ENCODE measurements at places on chromosomes 2 and 18.
A peak's percentile ranks its signal among the peaks of the same experiment; 100 is the strongest.

DNA sequence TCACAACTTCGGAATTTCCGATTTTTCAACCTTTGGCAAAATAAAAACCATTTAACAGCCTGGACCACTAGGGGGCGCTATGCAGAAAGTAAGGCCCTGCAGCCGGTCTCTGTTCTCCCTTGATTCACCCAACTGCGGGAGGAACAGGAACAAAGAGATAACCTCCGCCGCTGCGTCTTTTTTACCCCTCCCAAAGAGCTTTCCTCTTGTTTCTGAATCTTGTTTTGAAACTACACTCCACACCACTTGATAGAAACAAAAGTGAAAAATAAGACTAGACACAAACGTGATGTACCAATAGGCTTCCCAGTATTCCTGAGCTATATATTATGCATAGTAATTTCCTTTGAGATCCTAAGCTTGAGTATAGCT lies 231.2 kb downstream of the MYO3B start:
- peak; percentile 71 for DNase-seq

GRCh38 chr2:186349508-186349907 lies 136.6 kb upstream of the ZC3H15 start:
- DNase-seq, result no peak

- DNase-seq, result no peak
Measured at GRCh38 chr18:41022484-41022883, 932.5 kb upstream of the PIK3C3 start.

DNA sequence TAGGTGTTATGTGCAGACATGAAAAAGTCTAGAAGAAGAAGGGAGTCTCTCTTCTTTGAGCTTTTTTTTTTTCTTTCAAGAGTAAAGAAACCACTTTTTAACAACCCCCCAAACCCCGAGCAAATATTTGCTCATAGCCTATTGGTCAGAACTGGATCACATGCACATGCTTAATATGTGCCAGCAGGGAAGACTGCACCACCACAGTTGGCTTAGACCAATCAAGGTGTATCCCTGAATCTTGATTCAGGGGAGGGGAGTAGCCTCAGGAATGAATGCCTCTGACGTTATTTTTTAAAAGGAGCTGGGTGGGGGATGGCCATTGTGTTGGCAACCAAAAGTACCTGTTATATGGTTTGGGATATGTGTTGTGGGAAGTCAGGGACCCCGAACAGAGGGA lies 171.4 kb upstream of the NABP1 start:
- DNase-seq, result no peak

- no peak for DNase-seq
Measured at GRCh38 chr2:71823526-71823925, 324.1 kb downstream of the CYP26B1 start.

DNA sequence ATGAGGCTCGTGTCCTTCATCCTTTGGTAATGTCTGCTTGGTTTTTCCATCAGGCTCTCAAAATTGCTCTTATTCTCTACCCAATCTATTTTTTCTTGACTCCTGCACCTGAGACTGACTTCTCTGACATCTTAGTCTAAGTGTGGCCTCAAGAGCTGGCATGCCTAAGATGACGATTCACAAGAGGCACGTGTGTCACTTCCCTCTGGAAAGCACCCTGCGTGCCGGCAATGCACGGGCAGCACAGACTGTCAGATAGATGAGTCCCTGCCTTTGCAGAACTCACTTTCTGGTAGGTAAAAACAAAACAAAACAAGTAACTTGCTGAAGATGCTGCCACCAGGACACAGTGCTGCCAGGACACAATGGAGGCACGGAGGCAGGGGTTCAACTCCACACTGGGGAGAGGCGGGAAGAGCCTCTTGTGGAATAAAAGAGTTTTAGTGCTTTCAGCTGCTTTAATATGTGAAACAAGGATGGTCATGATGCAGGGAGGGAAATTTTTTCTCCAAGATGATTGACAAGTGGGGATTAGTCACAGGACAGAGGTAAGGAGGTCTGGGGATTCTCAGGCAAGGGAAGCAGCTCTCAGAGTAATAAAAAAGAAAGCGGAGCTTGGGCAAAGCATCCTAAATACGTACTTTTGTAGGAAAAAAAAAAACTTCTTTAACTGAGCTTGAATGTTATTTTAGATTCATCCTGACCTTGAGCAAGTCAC lies 27.3 kb downstream of the CYB5A start:
- no peak for DNase-seq

DNA sequence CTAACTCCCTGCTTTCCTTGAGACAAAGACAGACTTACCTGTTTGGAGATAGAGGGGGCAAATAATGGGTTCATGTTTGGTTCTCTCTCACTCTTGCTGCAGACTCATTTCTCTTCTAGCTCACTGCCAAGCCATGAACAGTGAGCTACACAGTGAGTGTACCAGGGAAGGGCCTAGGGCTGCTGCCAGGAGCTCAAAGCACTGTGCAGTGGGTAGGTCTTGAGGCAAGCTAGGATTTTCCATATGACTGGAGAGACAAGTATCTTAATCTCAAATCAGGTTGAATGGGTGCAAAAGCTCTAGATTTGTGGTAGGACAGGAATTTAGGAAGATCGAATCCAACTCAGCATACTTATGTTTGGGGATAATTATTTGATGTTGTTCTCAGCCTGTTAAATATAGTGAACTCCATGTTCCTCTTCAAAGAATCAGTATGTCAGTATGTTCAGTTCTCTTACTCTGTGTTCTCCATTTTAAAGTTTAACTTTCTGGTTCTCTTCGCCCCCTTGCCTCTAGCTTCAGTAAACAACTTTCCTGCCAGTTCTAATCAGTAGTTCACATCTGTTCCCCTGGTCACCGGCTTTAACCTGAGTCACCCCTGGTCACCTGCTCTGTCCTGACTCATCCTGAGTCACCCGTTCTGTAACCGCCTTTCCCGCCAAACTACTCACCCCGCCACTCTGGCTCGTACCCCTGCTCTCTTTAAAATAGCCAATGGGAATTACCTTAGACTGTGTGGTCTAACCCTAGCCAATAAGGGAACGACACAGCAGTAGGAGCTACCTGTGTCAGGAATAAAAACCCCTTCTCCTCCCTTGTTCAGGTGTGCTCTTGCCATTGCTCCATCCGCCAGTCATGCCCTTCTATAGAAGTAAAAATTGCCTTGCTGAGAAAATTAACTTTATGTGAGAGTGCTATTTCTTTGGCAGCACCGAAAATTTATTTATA lies 21.9 kb downstream of the SLC25A52 start:
- DNase-seq, result no peak

GRCh38 chr2:58640042-58640441 lies 398.9 kb upstream of the FANCL start:
- DNase-seq, result no peak

DNA sequence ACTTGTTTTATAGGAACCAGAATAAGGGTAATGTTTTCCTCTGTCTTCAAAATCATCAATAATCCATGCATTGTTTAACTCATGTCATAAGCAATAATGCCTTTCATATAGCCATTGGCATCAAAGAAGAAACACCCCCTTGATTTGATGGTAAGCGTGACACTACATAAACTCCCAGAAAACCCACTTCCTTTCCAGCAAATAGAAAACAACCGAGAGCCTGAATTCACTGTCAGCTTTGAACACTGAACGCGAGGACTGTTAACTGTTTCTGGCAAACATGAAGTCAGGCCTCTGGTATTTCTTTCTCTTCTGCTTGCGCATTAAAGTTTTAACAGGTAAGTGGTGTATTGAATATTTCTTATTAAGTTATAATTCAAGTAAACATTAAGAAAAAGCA lies at the start of gene ICOS:
Gene ICOS (plus strand): TSS at position 229 of the 400 bp plus-strand sequence. CDS start 52 bp downstream, at position 281.
- DNase-seq, result no peak

DNA sequence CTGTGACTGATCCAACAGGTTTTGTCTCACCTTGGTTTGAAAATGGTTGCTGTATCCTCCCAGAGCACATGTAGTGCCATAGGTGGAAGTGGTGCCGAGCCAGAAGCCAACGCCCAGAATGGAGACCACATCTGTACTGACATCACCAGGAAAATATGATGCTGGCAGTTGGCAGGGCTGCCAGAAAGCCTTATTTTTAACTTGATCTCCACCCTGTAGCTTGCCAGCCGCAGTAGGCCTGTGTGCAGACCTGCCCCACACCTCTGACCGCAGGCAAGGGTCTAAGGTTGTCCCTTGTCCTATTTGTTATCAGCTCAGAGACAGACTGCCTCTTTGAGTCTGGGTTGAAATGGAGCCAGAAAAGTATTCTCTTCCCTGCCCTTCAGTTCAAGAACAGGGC lies 123.5 kb upstream of the EML6 start:
- peak; percentile 78 for DNase-seq

- no peak for DNase-seq
Measured at GRCh38 chr2:140734992-140735391, 1395.8 kb downstream of the LRP1B start.

DNA sequence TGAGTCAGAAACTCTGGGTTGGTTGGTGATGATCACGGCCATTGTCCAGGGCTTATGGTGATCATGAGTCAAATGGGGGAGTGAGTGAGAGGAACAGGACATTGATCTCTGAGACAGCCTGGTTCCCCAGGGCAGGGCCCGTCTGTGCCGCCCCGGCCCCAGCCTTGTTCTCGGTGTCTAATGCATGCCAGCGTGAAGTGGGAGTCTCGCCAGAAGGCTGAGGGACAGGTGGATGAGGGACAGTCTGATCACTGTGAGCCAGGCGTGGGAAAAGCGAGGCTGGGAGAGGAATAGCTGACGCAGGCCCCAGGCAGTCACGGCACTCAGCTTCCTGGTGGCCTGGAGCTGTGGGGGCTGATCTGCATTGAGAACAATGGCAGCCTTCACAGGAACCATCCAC lies 208.3 kb upstream of the HDAC4 start:
- peak; percentile 46 for DNase-seq

DNA sequence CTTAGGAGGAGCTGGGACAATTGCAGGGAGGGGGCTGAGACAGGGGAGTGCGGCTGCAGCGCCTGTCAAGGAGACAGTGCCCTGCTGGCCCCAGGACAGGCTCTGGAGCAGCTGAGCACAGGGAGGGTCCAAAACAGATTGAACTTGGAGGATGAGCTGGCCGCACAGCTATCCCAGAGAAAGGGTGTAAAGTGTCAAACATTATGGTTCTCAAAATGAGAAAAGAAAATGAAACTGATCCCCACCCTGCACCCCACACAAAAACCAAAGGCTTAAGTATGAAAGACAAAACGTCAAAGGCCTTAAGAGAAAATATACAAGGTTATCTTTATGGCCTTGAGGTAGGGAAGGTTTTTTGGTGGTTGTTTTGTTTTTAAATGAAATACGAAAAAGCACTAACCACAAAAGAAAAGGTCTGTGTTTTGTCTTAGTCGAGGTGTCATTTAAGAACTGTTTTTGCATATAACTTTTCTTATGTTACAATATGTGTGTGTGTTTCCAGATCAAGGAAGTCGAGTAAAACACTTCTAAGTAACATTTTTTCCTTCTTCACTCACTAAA lies 111.8 kb downstream of the HDAC4 start:
- DNase-seq, result no peak

GRCh38 chr2:182167882-182168281 lies 182.2 kb downstream of the PPP1R1C start:
- DNase-seq, result no peak

DNA sequence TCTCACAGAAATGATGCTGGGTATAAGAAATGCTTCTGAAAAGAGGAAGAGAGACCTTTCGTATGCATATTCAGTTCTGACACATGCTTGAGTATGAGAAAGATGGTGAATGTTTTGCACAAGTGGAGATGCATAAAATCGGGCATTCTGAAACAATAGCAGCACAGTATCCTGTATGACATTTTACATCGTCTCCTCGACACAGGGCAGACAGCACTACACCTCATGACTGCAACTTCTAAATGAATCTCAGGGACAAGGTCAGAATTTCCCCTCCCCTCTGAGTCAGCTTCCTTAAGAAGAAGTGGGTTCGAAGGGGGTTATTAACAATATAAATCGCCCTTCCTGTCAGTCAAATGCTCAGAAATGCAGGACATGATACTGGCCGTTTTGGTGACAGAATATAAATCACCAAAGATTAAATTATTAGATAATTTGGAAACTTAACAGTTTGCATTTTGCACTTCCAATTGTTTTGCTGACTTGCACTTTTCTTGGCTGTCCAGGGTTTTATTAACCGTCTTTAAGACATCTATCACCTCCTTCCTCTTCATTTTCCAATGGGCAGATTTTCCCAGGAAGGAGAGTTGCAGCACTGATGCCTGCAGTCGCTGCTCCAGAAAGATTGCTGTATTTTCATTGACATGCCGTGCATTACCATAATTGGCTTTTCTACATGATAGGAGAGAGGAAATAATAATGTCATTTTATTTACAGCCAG lies 57.2 kb downstream of the TSHZ1 start:
- DNase-seq, result no peak

GRCh38 chr2:184472481-184472880 lies 125.8 kb upstream of the ZNF804A start:
- no peak for DNase-seq

DNA sequence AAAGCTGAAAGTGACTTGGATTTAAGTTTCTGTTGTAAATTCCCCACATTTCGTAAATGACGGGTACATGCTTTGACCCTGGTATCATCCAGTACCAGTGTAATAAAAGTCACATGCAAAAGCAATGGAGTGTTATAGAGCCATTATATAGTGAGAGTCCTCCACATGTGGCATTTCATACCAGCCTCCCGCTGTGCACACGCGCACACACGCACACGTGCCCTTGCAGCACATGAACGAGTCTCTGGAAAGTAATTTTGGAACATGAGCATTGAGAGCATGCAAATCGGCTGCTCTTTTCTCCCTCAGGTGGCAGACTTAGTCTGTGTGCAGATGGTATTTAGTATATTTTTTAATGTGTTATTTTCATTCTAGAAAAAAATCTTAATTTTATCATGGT lies 198.1 kb downstream of the ZNF407 start:
- DNase-seq, result no peak

- no peak for DNase-seq
Measured at GRCh38 chr18:5309888-5310470, 14.5 kb upstream of the ZBTB14 start.

DNA sequence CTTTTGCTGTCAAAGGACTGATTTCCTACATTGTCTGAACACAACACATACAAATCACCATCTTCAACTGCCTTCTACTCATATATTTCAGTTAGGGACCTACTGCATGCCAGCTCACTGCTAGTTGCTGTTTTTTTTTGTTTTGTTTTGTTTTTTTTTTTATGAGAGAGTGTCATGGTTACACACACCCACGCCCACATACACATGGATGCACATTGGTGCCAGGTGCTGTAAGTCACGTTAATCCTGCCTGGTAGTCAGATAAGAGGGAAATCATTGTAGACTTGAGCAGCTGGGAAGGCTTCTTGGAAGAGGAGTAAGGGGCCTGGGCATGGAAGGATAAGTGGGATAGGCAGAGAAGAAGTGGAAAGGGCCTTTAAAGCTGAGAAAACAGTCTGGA lies 209.9 kb downstream of the TDRD15 start:
- no peak for DNase-seq

DNA sequence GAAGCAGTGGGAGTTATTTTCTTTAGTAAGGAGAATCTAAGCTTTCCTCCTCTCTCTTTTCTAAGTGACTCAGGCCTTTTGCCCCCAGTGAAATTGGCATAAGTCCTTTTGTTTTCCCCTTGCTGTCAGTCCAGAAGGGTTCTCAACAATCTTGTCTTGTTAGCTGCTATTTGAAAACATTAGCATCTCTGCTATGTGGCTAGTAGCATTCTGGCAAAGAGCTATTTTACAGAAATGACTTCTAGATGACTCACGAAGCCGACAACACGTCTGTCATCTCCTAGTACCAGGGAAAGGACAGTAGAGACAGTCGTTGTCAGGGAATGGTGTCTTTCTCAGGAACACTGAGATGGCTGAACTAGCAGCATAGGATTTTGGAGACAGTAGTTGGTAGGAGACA lies 14.7 kb downstream of the SMARCAL1 start:
- no peak for DNase-seq
